Left lobe of liver (tissue), 2 donors: ENCODE measurements at places on chromosomes 3 and 15. TPM values are rescaled to one million over a fixed set of nuclear protein-coding genes. Genes with fewer than 3 reads are reported as not detected.

Gene GABRR3
- not detected for total RNA-seq

Gene USP50
- total RNA-seq: 0.43 TPM

Gene OR5K2
- not detected for total RNA-seq

Gene GOLGA6D
- total RNA-seq: 0.45 TPM

Gene MAGEL2
- total RNA-seq: not detected

Gene PLA2G4E
- total RNA-seq: not detected

Gene FSIP1
- total RNA-seq: not detected
